ENCODE measurements at places on chromosomes 3 and 15. TPM values are rescaled to one million over a fixed set of nuclear protein-coding genes. Genes with fewer than 3 reads are reported as not detected.

GRCh38 chr3:111238885-111239284 is 167.3 kb downstream of the NECTIN3 start:
- DNase-seq: no peak

DNA sequence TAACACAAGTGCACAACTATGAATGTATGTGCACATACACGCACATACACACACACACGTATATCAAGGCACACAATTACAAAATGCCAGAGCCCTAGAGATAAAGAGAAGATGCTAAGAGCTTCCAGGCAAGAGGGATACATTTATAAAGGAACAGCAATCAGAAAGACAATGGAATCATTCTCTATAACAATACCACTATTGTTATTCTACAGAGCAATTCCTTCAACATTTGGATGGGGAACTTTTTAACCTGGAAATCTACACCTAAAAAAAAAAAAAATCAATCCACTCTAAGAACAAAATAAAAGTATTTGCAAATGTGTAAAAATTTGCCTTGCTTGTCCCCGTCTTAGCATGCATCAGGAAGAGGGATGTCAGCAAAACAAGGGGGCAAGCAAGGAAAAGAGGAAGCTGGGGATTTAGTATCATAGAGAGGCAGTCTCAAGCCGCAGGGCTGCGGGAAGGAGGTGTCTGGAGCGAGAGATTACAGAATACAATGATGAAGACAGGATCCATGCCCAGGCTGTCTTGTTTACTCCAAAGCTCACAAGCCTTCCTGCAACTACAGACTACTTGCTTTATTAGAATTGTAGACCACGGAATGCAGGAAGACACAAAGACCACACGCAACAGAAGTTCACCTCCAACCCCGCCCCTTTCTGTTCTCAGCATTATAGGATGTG is 220.2 kb downstream of the NTRK3 start:
- peak; percentile 47 for DNase-seq

DNA sequence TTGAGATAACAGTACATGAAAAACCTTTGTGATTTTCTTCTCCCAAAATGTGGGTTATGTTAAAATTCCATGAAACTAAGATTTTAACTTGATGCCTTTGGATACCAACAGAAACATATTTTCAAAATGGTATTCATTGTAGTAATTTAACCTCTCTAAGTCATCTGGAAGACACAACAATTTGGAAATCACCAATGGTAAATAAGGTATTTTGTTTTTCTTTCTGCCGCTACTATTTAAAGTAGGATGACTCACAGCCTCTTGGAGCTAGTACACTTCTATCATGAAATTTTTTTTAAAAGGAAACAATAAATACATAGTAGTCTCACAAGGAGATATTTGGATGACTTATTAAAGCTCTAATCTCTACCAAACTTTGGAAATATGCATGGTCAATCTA is 291.6 kb upstream of the VEPH1 start:
- DNase-seq: no peak

GRCh38 chr3:94065819-94066480 is 3.1 kb downstream of the NSUN3 start:
- DNase-seq: no peak

GRCh38 chr3:165195241-165195639 is 944 bp downstream of the SLITRK3 start:
- DNase-seq: no peak

DNA sequence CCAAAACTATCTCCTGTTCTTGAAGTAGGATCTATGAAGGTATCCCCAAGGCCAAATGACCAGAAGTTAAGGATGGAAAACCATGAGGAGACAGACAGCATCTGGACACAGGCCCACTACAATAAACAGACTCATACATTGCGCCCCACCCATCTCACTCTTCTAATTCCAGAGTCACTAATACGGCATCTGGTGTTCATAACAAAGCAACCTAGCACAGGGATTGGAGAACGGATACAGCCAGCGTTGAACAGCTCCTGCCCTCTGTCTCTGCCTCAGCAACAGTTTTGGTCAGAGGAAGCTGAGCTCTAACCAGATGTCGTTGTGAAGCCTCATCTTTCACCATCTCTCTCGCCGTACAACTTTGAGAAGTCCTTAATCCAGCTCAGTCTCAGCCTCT is 44.5 kb upstream of the CCDC80 start:
- DNase-seq: no peak

GRCh38 chr3:56320883-56321282 is 147.4 kb downstream of the ERC2 start:
- DNase-seq: no peak

SKOR1 gene
- 0.13 TPM for total RNA-seq

C3orf22 gene
- total RNA-seq: not detected

COL6A6 gene
- 0.07 TPM for total RNA-seq

BMF gene
- 13.2 TPM for total RNA-seq

All from H9 (cell line).